ENCODE measurements at places on chromosomes 16 and 17.

GRCh38 chr16:3088450-3088849, 10.6 kb downstream of the ZSCAN10 start:
- DNase-seq = no peak

GRCh38 chr16:69031877-69032301, 73.6 kb upstream of the HAS3 start:
- DNase-seq = no peak

GRCh38 chr17:47810200-47810821, 11.3 kb downstream of the OSBPL7 start:
- DNase-seq = no peak

- no peak for DNase-seq
Observed at GRCh38 chr17:62059414-62059813, 5.7 kb downstream of the MED13 start.

GRCh38 chr16:51880776-51881175, 666.2 kb downstream of the TOX3 start:
- no peak for DNase-seq

Data from adrenal gland (tissue), 19 donors.